NCI-H2171 treated with DMSO at 0.1 percent for 48 hours (cell line): ENCODE measurements at places on chromosomes 3 and 15.

GRCh38 chr3:60175680-60176079 lies 1075.6 kb downstream of the FHIT start:
- DNase-seq = no peak

GRCh38 chr15:91348752-91349500 lies 248.9 kb downstream of the SV2B start:
- DNase-seq = no peak

DNA sequence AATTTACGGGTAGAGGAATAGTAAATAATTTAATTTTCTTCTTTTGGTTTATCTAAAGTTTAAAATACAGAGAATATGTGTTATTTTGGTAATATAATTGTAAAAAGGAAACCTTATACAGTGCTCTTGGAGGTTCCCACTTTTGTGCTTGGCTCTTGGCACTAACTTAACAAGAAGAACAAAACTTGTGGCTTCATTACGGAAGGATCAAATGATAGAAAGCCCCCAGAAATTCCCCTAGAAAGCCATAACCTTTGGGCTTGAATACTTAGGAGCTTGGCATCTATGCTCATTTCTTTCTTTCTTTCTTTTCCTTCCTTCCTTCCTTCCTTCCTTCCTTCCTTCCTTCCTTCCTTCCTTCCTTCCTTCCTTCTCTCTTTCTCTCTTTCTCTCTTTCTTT lies 197.5 kb downstream of the SOX2 start:
- DNase-seq = no peak

DNA sequence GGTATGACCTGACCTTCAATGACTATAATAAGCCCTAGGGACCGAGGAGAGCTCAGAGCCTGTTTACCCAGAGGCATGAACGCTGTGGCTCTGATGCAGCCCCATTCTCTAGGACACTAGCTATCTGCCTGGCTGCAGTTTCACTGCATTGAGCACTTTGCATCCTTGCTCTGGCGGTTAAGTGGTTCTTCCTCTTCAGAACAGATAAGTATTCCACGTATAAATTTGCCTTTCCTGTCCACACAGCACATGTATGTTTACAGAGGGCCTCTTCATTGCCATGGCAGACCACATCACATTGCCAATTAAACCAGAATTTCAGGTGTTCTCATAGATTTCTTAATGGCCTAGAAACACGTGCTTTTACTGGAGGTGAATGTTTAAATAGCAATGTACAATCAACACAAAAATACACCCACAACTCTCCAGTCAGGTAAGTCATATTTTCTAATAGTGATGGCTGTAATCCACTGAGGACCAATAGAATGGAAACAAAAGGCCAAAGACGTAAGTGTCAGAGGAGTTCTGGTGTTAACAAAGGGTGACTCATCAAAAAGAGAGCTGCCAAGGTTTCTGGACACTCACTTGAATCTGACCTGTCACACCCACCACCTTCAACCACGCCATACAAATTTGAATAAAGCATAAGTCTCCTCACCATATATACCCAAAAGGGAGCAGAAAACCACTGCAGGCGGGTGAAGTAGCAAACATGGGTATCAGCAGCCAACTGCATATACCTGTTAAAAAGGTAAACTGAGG lies 553.4 kb downstream of the OCA2 start:
- DNase-seq = no peak

GRCh38 chr15:91928675-91929074 lies 75.2 kb downstream of the SLCO3A1 start:
- peak; percentile 53 for DNase-seq
